ENCODE measurements at places on chromosomes 6 and 20.

DNA sequence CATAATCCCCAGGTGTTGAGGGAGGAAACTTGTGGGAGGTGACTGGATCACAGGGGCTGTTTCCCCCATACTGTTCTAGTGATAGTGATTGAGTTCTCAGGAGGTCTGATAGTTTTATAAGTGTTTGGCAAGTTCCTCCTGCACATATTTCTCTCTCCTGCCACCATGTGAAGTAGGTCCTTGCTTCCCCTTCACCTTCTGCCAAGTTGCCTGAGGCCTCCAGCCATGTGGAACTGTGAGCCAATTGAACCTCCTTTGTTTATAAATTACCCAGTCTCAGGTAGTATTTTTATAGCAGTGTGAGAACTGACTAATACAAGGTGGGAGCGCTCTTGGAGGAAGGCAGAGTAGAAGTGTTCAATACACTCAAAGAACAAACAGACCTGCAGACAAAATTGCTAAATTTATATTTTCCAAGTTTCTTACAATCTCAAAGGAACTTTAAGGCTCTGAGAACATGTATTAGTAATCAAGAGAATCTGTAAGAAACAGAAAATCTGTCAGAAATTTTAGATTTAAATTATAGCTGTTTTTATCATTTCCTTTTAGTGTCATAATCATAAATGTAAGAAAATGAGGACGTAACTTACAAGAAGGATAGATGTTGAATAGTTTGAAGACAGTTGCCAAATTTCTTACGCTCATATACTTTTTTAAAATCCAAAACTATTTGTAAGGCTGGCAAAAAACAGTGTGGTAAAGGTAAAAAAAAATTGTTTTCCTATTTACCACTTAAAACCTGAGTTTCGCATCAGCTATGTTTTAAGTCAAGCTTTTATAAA is 77.7 kb downstream of the ASCC3 start:
- no peak for DNase-seq

GRCh38 chr6:17679726-17680125 is 27.0 kb downstream of the NUP153 start:
- DNase-seq = no peak

- no peak for DNase-seq
Measured at GRCh38 chr6:77458421-77458820, 4.9 kb downstream of the HTR1B start.

DNA sequence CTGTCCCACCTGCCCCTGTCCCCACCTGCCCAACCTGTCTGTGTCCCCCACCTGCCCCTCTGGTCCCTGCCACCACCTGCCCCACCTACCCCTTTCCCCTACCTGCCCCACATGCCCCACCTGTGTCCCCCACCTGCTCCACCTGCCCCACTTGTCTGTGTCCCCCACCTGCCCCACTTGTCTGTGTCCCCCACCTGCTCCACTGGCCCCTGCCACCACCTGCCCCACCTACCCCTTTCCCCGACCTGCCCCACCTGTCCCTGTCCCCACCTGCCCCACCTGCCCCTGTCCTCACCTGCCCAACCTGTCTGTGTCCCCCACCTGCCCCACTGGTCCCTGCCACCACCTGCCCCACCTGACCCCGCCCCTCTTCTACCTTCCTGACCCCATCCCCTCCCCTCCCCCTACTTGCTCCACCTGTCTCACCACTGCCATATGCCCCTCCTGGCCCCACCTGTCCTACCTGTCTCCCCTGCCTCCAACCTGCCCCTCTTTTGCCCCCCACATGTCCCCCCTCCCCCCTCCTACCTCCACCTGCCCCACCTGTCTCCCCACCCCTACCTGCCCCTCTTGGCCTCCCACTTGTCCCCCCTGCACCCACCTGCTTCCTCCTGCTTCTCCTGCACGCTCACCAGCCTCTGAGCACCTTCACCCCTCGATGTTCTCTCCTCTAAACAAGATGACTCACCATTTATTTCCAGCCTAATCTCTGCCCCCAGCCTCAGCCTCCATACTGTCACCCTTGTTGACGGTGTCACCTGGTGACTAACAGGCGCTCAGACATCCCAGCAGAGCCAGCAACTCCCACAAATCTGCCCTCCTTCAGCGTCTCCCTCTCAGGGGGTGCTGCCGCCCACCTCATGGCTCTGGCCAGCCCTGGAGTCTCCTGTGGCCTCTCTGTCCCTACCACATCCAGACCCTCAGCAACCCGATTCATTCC is 5.6 kb upstream of the MYT1 start:
- DNase-seq = no peak

GRCh38 chr6:36959555-36960250 is 5.2 kb downstream of the PI16 start:
- no peak for DNase-seq

- DNase-seq = no peak
Measured at GRCh38 chr6:154656660-154657059, 76.6 kb upstream of the SCAF8 start.

DNA sequence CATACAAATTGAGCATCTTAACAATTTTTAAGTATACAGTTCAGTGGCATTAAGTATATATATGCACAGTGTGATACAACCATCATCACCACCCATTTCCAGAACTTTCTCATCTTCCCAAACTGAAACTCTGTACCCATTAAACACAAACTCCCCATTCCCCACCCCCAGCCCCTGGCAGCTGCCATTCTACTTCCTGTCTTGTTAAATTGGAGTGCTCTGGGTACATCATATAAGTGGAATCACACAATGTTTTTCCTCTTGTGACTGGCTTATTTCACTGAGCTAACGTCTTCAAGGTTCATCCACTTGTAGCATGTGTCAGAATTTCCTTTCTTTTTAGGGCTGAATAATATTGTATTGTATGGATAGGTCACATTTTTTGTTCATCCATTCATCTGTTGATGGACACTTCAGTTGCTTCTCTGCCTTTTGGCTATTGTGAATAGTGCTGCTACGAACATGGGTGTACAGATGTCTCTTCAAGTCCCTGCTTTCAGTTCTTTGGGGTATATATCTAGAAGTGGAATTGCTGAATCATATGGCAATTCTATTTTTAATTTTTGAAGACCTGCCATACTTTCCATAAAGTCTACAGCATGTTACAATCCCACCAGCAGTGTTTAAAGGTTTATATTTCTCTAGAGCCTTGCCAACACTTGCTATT is 19.6 kb upstream of the RREB1 start:
- DNase-seq = no peak

DNA sequence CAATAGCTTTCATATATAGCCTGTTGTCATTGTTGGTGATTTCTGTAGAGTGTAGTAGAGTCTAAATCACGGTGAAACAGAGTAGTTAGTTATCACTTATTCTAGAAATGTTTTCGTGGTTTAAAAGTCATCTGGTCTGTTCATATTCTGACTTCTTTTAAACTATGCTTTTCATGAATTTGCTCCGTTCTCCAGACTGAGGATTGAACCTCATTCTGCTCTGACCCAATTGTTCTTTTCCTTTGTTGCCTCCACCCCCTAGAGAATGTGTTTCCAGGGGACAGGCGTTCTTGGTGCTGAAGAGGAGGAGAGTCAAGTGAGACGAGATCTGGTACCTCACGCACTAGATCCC is 748 bp upstream of the ZNF292 start:
- peak; percentile 42 for DNase-seq

- no peak for DNase-seq
Measured at GRCh38 chr6:25788305-25788922, 33.9 kb downstream of the SLC17A4 start.

DNA sequence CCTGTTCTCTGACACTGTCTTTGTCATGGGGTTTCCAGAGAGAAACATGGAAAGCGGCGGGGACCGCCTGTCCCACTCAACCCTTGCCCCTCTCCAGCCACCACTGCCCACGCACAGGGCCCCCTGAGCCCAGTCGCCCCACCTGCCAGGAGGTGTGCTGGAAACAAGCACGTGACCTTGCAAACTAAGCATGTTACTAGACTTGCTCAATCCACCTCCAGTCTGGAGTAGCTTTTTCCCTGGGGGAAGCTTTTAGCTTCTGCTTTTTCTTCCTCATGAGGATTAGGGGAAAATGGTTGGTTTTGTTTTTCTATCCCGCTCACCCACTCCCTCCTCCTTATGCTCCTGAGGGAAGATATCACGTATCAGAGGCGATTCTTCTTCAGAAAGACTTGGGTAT is 105.7 kb downstream of the PLEKHG1 start:
- no peak for DNase-seq

- no peak for DNase-seq
Measured at GRCh38 chr20:13717631-13718044, 67.1 kb downstream of the ESF1 start.

DNA sequence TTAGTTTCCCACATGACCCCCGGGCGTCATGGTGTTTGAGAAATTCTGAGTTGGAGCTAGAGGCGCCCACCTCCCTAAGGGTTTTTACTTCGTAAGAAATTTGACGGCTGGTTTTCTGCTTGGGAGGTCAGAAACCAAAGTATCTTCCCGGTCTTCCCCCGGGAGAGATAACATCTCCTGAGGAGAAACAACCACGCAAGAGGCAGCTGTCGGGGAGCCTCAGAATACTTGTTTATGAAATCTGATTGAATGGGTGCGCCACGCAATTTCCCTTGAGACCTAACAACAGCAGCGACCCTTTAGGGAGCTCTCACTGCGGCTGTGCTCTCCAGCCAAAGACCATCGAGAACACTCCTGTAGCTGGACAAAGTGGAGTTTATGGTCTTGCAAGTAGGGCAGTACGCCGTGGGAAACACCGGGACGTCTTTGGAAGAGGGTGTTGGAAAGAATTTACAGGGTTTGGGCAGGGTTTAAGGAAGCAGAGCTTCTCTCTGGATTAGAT is 608 bp upstream of the EIF2S2 start:
- DNase-seq = no peak

DNA sequence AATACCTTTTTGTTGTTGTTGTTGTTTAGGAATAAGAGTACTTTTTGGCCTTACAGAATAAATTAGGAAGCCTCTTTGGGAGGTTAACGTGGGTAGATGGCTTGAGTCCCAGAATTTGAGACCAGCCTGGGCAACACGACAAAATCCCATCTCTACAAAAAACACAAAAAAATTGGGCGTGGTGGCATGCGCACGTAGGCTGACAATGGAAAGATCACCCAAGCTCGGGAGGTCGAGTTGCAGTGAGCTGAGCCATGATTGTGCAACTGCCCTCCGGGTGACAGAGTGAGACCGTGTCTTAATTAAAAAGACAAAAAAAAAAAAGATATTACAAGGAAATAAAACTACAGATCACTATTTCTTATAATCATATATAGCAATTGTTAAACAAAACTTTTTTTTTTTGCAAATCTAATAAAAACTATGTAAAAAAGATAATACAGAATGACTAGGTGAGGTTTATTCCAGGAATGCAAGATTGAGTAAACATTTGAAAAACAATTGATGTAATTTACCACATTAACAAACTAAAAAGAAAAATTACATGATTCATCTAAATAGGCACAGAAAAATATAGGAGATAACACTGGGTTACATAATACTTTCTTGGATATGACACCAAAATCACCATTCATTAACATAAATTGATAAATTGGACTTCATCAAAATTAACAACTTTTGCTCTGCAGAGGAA is 43.6 kb upstream of the ASCC3 start:
- DNase-seq = no peak

DNA sequence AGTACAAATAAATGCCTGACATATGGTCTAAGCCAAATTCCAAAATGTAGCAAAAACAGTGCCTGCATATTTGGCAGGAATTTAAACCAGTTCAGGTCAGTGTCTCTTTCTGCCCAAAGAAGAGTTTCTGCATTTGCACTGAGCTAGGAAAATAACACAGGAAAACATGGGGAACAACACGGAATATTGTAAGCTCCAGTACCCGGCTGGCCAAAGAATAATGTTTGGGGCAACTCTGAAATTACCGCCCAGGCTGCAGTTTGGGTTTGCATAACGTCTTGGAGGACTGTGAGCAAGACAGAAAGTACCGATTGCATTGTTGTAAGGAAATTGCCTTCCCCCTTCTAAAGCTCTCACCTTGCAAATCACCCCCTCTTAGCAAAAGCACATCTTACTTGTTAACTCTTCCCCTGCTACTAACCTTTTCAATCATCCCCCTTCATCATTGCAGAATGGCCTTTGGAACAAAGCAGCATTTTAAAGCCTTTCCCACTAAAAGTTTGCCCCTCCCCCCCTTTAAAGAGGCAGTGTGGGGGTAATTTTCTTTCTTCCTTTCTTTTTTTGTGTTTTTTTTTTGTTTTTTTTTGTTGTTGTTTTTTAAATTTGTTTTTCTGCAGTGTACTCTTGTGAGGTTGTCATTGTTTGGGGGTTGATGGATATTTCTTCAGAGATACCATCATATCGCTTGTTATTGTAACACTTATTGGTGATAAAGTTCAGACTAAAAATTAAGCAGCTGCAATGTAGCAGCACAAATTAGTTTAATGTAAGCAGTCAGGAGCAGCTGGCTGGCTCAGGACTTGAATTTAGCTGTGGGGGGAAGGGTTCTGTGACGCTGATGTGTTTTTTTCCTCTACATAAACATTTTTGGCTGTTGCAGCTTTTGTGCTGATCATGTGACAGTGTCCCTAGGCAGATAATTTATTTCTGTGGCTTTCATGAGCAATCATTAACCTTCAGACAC is 100.0 kb upstream of the CITED2 start:
- DNase-seq = no peak

DNA sequence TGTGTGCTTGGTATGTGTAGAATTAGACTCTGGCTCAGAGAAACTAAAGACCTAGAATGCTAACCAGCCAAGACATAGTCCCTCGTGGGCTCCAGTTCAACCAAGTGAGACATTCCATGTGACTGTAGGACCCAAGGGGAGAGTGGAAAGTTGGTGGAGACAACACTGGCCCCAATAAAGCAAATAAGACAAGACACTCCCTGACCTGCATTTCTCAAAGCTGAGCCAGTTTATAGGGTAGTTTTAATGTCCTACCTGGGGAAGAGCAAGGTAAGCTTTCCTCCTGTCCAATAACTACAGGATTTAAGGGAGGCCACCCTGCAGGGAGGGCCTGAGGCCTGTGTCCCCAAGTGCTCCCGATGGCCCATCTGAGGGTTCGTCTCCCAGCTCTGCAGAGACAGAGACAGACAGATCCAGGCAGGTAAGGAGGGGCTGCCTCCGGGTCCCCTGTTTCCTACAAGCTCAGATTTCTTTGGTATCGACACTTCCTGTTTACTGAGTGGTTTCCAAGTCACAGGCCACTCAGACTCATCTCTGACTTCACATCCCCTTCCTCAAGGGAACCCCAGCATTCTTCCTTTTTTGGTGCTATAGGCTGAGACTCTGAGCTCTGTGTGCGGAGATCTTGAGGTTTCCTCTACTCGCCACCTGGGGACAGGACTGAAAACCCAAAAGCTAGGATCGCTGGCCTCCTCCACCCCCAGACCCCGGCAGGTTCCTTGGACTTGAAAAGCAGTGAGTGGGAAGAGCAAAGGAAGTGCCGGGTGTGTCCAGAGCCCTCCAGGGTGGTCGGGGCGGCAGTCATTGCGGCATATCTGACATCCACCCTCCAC is 92.4 kb downstream of the PRND start:
- no peak for DNase-seq

Measured in NCI-H2107 (cell line).